ENCODE measurements at places on chromosomes 1 and 21.

- DNase-seq, result no peak
Measured at GRCh38 chr1:208174731-208175507, 69.3 kb downstream of the PLXNA2 start.

GRCh38 chr1:177871613-177872307, 98.1 kb downstream of the SEC16B start:
- no peak for DNase-seq

DNA sequence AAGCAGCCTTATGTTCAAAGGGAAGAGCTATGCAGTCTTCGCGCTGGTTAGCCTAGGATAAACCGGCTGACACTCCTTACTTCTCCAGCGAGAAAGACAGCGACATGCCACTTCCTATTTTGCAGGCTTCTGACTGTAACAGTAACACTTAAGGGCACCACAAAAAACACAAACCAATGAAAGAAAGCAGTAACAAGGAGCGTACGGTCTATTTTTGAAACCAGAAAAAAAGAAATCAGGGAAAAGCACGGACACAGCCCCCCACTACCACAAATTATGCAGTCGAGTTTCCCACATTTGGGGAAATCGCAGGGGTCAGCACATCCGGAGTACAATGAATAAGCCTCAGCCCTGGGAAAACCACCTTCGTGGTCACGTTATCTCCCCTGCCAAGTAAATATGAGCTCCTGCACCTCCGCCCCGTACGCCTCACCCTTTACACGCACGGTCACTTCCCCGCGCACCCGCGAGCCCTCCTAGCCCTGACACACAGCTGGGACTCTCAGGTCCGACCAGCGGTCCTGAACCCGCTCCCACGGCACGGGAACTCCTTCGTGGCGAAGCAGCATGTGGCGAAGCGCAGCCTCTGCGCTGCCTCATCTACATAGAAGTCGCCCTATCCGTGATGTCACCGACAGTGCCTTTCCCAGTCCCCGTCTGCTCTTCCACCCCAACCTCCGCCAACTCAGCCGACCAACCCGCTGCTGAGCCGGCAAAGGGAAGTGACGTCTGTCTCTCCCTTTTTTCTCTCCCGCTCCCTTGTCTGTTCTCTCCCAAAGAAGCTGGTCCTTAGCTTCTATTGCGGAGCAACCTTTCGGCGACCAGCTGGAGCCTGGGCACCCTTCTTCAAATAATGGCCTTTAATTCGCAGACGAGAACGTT, 40.9 kb upstream of the PPIAL4F start:
- no peak for DNase-seq

GRCh38 chr1:165355139-165355976, 1.2 kb downstream of the LMX1A start:
- no peak for DNase-seq

DNA sequence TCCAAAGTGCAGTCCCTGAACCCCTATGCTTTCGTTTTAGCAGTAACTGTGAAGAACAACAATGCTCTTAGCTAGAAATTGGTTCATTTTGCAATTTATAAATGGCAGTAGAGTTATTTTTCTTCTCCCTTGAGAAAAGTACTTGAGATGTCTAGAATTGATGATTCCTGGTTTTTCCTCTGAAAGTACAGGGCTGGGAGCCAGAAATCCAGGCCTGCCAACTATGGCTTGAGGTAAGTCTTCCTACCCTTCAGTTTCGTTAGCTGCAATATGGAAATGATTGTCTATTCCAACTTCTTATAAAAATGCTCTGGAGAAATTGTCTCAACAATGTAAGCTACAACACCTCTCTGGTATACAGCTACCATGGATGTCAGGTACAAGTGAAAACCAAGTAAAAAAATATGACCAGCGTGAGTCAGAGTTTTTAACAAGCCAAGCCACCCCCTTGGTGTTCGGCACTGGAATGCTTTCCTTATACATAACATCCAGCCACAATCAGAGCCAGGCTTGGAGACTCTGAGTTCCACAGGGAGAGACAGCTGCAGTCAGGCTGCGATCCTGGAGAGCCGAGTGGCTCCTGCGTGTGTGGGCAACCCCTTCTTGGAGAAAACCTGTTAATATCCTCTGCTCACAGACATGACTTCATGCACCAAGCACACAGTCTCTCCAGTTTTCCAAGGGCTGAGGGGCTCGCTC, 22.0 kb downstream of the TSPAN2 start:
- no peak for DNase-seq

- no peak for DNase-seq
Measured at GRCh38 chr1:13764588-13765332, 64.8 kb downstream of the PRDM2 start.

- no peak for DNase-seq
Measured at GRCh38 chr1:94937820-94938219, 10.9 kb upstream of the CNN3 start.

DNA sequence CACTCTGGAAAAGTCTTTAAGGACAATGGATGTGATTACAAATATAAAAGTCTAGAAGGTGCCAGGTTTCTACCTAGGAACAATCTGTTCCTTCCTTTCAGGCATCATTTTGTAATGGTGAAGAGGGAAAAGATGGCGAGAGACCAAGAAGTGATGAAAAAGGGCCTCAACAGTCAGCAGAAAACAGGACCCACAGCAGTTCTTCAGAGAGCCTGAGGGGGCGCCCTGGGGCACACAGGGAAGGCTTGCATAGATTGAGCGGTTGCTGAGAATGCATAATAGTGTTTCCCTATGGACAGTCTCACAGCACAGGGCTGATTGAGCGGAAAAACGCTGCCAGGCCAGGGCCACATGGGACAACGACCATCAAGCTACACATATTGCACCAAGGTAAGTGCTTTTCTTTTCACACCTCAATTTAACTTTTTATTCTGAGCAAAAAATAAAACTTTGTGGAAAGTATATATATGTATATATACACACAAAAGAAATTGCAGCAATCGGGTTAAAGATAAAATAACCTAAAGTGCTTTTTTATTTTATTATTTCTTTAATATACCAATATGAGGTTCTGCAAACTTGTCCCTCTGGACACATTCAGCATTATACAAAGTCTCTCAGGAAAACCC, 3.1 kb upstream of the YRDC start:
- DNase-seq, result no peak

DNA sequence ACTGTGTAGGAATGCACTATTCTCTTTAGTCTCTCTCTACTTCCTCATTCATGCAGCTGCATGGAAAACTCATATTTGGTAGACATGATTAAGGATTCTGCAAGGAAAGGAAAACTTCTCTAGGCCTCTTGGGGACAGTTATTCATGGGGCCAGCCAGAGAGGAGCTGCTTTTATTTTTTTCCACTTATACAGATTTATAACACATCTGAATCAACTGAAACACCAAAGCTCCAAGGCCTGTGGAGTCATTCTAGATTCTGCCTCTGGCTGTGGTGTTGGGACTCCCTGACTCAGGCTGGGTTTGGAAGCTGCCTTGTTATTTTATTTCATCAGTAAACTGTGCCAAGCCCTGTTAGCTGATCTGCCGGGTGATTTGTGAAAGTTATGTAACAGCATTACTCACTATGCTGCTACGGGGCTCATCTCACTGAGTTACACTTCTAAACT, 83.9 kb upstream of the EDEM3 start:
- no peak for DNase-seq

DNA sequence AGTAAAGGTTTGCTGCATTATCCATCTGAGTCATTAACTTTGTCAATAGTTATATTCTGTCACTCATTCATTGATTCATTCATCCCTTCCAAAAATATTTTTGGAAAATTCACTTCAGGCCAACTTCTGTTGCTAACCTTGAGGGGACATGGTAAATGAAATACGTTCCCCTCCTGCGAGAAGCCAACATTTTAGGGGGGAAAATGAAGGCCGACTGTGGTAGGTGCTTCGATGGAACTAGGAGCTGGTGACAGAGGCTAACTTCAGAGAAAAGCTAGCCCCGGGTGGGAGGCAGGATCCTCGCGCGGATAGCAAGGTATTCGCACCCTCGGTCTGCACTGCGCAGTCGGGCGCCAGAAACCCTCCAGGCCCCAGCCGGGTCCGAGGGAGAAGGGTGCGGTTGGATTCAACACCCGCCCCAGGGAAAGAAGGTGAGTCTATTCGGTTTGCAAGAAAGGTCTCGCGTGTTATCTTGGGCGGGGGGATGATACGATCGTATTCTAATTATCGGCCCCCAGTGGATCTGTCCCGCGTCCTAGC, 646 bp upstream of the RRP15 start:
- no peak for DNase-seq

GRCh38 chr1:110136911-110137310, 13.4 kb upstream of the SLC6A17 start:
- DNase-seq, result no peak

GRCh38 chr1:19661721-19662228, 2.9 kb upstream of the HTR6 start:
- DNase-seq, result no peak
